LHCN-M2 (cell line): ENCODE measurements at places on chromosomes 3 and 15.

- DNase-seq = peak; percentile 54
These were observed 37.4 kb downstream of the ZNF860 start for GRCh38 chr3:32018757-32019564.

GRCh38 chr15:89905846-89906378 is 6.8 kb downstream of the ARPIN start:
- DNase-seq = no peak

- DNase-seq = peak; percentile 49
These were observed 618.3 kb upstream of the AGTR1 start for GRCh38 chr3:148079370-148079769.

DNA sequence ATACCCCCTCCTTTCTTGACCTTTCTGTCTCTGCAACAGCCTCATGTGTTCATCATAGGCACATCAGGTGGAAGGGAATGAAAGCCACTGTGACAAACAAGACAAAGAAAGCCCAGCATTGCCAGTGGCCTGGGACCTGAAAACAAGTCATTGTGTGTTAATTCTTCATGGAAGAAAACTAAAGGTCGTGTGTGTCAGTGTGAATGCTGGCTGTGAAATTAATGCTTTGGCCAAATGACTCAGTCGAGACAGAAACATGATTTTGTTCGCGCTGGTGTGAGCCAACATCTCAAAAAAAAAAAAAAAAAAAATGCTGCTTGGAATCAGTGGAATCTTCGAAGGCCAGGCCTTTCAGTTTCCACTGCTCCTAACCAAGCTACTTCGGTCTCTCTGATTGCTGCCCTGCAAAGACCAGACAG is 386.5 kb upstream of the PROK2 start:
- DNase-seq = peak; percentile 44

GRCh38 chr15:72182673-72183072 is 14.9 kb downstream of the GRAMD2A start:
- DNase-seq = no peak

DNA sequence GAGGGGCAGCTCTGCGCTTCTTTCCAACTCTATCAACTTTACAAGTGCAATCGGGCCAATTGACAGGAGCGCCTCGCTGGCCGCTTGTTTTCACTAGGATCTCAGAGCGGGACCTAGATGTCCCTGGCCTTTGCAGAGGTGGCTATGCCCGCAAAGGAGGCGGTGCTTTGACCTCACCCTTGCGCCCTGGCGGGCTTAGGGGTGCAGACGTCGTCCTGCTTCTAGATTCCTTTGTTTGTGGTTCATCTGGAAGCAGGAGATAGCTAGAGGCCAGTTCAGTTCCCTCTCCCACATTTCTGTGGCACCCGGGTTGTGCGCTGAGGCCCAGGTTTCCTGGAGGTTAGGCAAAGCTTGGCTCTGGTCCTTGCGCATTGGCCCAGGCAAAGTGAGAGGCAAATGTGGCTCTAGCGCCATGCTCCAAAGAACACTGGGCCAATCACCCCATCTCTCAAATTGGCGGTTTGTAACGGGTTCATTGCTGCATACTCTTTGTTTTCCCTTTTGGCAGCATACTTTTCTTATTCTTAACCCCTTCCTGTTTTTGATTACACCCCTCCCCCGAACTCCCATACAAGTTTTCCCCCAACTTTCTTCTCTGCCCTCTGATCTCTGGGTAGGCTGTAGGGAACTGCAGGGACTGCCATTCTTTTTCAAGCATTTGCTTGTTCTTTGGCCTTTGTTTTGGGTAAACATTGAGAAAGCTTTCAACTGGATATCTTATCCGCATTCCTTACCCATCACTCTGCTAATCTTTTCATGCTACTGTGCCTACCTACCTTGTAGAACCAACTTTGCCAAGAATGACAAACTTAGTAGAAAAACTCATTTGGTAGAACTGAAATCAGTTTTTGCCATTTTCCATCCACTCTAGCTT is 1.4 kb downstream of the PPM1L start:
- no peak for DNase-seq

DNA sequence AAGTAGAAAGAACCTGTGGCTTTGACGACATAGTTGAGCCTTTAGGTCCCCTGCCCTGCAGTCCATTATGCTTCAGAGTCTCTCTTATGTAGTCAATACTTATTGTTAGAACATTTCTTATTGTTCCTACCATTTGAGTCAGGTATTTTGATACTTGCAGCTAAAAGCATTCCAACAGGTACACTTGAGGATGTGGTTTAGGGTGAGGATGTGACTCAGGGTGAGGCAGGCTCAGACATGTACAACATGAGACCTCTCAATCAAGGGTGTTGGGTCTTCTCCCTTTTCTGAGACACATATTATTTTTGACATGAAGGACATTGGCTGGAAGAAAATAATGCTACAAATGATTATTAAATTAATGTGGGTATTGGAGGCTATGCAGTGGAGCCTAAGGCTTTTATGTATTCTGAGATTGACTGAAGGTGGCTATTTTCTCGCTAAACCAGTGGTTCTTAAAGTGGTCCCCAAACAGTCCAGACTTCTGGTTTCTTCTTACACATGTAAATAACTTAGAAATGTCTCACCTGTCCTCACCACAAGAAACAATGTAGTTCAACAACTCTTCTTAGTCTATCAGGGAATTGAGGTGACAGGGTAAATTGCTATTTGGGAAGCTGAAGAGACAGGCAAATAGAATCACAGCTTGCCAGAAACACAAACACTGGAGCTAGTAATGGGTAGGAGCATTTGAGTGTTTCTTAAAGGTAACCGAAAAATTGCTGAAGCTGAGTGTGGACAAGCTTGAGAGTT is 135.5 kb upstream of the ZPLD1 start:
- DNase-seq = peak; percentile 49

DNA sequence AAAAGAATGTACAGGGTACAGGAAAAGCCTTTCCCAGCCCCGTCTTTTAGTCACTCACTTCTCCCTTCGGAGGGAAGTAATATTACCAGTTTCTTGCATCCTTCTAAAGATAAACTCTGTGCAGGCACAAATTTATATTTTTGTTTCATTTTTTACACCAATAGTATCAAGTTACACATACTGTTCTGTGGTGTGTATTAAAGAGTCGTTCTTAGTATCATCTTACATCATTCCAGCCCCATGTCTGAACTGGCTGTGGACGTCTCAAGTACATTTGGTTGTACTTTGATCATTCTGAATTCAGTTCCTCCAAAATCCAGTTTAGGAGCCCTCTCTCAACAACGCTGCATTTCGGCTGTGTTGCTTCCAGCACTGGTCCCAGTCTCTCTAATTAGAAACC is 68.7 kb downstream of the LMLN start:
- peak; percentile 58 for DNase-seq

- no peak for DNase-seq
These were observed 69.6 kb downstream of the EFCAB12 start for GRCh38 chr3:129358772-129359371.

- no peak for DNase-seq
These were observed 5.5 kb upstream of the OR5K1 start for GRCh38 chr3:98457543-98457942.

DNA sequence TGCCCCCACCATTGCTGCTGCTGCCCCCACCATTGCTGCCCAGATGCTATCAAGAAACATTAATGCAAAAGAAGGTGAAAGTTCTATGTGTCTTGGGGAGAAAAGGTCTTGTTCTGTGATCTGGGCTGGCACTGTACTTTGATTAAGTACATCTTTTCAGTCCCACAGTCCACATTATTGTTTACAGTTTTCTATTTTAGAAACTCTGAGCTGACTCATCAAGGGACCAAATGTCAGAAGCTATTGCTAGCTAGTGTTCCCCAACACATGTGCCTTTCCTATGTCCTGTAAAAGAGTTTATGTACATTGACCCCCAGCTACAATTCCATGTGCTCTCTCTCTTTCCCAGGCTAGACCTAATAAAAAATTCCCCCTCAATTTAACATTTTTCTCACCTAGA is 264.7 kb upstream of the NECTIN3 start:
- peak; percentile 59 for DNase-seq

GRCh38 chr3:31444220-31445142 is 88.2 kb upstream of the STT3B start:
- no peak for DNase-seq

- DNase-seq = no peak
These were observed 3.0 kb upstream of the TLE3 start for GRCh38 chr15:70100474-70101341.
